ENCODE measurements at places on chromosomes 7 and 10. TPM values are rescaled to one million over a fixed set of nuclear protein-coding genes. Genes with fewer than 3 reads are reported as not detected.

PRLHR gene
- total RNA-seq: under 0.01 TPM

C10orf67 gene
- 0.30 TPM for total RNA-seq

STRIP2 gene
- total RNA-seq: 1.9 TPM

ZNF32 gene
- total RNA-seq: 28.4 TPM

PRPS1L1 gene
- total RNA-seq: not detected

HIBADH gene
- total RNA-seq: 36.1 TPM

C7orf57 gene
- total RNA-seq: 0.10 TPM

KCND2 gene
- total RNA-seq: 0.79 TPM

SPDYE2 gene
- not detected for total RNA-seq

SORCS1 gene
- 1.9 TPM for total RNA-seq

MUC3A gene
- total RNA-seq: not detected

DYDC2 gene
- 0.10 TPM for total RNA-seq

XRCC2 gene
- 3.6 TPM for total RNA-seq

UCMA gene
- total RNA-seq: not detected

C10orf143 gene
- 1.4 TPM for total RNA-seq

SRRM3 gene
- total RNA-seq: 0.99 TPM

IQUB gene
- 0.49 TPM for total RNA-seq
